ENCODE measurements at places on chromosomes 6 and 20. TPM values are rescaled to one million over a fixed set of nuclear protein-coding genes. Genes with fewer than 3 reads are reported as not detected.

- H3K4me1 ChIP-seq, result peaks cover 28% of the 10 kb centered on the region
- H3K27ac ChIP-seq, result peak overlapping the region; percentile 99
- H3K36me3 ChIP-seq, result peaks cover 30% of the 10 kb centered on the region
- H3K4me3 ChIP-seq, result peak overlapping the region; percentile 97
Measured at GRCh38 chr20:63863798-63864544, 1.1 kb upstream of the TPD52L2 start.

DNA sequence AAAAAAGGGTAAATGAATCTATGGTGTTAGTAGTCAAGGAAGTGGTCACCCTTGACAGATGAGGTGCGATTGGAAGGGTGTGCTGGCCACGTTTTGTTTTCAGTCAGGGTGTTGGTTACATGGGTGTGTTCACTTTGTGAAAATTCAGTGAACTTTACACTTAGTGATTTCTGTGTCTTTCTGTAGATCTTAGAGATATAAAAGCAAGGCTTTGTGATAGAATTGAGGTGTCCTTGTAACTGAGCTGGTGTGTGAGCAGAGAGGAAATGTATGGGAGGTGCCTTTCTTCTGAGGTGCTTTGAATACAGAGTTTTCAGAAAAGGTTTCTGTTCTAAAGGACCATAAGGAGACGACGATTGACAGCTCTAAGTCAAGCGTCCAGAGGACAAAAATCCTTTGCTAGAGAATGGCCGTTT, 90.5 kb downstream of the SAMD3 start:
- no peaks in the 10 kb centered on the region for H3K27me3 ChIP-seq
- H3K4me1 ChIP-seq, result peaks cover 9% of the 10 kb centered on the region
- no peak for DNase-seq
- H3K27ac ChIP-seq, result no peak overlapping the region
- H3K36me3 ChIP-seq, result no peaks in the 10 kb centered on the region

The PSORS1C2 gene
- not detected for total RNA-seq

The MDC1 gene
- 26.6 TPM for total RNA-seq

GRCh38 chr20:32235331-32236047, 27.8 kb downstream of the POFUT1 start:
- H3K27me3 ChIP-seq, result peaks cover 1% of the 10 kb centered on the region
- peaks cover 35% of the 10 kb centered on the region for H3K36me3 ChIP-seq
- DNase-seq, result no peak
- no peak overlapping the region for H3K27ac ChIP-seq
- H3K4me3 ChIP-seq, result no peak overlapping the region

- no peak overlapping the region for H3K27ac ChIP-seq
- peaks cover 10% of the 10 kb centered on the region for H3K4me1 ChIP-seq
- no peak for DNase-seq
- H3K27me3 ChIP-seq, result no peaks in the 10 kb centered on the region
Measured at GRCh38 chr20:31515072-31515774, 981 bp downstream of the HM13 start.

DNA sequence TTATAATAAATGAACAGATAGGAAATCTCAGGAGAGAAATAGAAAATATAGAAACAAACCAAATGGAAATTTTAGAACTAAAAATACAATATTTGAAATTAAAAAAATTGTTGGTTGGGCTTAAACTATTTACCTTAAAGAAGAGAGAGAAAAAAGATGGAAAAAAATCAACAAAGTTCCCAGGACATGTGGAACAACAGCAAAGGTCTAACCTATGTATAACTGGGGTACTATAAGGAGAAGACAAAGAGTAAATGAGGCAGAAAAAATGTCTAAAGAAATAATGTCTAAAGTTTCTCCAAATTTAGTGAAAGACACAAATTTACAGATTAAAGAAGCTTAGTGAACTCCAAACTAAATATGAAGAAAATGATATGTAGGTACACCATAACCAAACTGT, 41.1 kb upstream of the ZBTB24 start:
- no peak for DNase-seq
- H3K4me1 ChIP-seq, result peaks cover 7% of the 10 kb centered on the region
- H3K36me3 ChIP-seq, result no peaks in the 10 kb centered on the region
- no peak overlapping the region for H3K4me3 ChIP-seq
- peaks cover 19% of the 10 kb centered on the region for H3K27me3 ChIP-seq

GRCh38 chr6:5084781-5085647, at the start of gene PPP1R3G:
Gene PPP1R3G (plus strand): TSS chr6:5085341. CDS start chr6:5085486, 145 bp downstream.
- H3K4me1 ChIP-seq, result peaks cover 39% of the 10 kb centered on the region
- DNase-seq, result peak; percentile 17
- H3K27me3 ChIP-seq, result peaks cover 2% of the 10 kb centered on the region
- no peaks in the 10 kb centered on the region for H3K36me3 ChIP-seq
- H3K27ac ChIP-seq, result peak within 1 kb of the TSS; percentile 58

DNA sequence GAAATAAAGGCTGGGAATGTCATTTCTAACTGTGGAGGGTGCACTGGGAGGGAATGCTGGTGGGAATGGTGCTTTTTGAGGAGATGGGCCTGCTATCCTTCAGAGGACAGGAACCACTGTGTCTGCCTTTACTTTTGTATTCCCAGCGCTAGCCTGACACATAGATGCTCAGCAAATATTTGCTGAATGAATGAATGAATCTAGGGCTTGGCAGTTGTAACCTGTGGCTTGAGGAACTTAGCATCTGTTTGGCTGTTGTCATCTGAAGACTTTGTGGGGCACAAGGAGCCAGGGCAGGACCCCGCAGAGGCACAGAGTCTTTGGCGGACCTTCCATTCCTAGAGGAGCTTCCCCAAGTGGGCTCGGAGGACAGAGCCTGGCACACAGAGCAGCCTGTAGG, 6.1 kb downstream of the TOX2 start:
- H3K27ac ChIP-seq, result no peak overlapping the region
- H3K36me3 ChIP-seq, result peaks cover 5% of the 10 kb centered on the region
- H3K4me3 ChIP-seq, result no peak overlapping the region
- no peak for DNase-seq

DNA sequence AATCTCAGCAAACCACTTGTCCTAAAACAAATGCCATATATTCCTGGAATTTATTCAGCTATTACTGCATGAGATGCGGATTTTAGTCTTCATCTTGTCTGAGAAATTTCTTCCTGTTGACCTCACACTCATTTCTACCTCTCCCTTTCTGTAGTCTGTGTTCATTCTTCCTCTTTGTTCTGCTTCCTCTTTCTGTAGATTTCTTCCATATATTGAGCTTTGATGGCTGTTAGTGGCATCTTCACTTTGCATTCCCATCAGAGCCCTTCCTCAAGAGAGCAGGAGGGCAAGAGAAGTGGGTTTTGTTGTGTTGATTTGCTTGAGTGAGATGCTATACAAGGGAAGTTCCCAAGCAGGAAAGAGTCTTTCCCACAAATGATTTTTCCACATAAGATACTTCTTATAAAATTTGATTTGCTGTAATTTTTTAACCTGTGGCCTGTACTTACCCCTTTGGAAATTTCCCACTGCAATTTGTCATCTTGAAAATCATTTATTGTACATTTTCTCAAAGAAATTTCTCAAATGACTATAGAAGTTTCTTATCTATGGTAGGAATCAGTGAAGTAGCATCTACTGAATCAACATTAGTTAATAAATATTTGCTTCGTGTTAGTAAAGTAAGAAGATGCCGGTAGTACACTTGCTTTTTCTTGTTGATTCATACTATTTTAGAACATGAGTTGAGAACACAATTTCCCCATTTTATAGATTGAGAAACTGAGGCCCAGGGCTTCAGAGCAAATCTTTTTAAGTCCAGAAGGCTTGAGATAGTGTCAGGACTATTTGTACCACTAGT, 43.8 kb downstream of the MAP3K4 start:
- no peak overlapping the region for H3K4me3 ChIP-seq
- no peak overlapping the region for H3K27ac ChIP-seq
- H3K27me3 ChIP-seq, result no peaks in the 10 kb centered on the region
- no peak for DNase-seq
- H3K4me1 ChIP-seq, result peaks cover 42% of the 10 kb centered on the region

DNA sequence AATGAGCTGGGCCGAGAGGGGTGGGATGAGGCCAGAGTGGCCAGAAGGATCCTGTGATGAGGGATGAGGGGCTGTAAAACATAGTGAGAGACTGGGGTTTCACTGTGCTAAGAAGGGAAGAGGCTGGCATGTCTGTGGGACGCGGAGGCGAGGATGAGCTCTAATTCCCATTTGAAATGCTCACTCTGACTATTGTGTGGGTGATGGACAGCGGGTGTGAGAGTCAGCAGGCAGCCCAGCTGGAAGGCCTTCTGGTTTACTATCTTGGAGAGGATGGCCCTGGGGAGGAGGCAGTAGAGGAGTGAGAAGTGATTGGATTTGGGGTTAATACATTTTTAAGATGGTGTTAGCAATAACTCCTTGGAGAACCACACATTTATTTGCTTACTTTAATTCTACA, 9.5 kb upstream of the MICA start:
- DNase-seq, result no peak
- H3K36me3 ChIP-seq, result no peaks in the 10 kb centered on the region
- H3K27ac ChIP-seq, result no peak overlapping the region

GRCh38 chr6:75913040-75913439, 159.4 kb downstream of the IMPG1 start:
- H3K27me3 ChIP-seq, result no peaks in the 10 kb centered on the region
- DNase-seq, result no peak
- no peak overlapping the region for H3K27ac ChIP-seq
- H3K4me1 ChIP-seq, result no peaks in the 10 kb centered on the region
- H3K4me3 ChIP-seq, result no peak overlapping the region

The TAGAP gene
- not detected for total RNA-seq

GRCh38 chr6:20389066-20389465, 12.6 kb upstream of the E2F3 start:
- no peak overlapping the region for H3K4me3 ChIP-seq
- no peaks in the 10 kb centered on the region for H3K4me1 ChIP-seq
- no peaks in the 10 kb centered on the region for H3K36me3 ChIP-seq
- H3K27me3 ChIP-seq, result peaks cover 26% of the 10 kb centered on the region

DNA sequence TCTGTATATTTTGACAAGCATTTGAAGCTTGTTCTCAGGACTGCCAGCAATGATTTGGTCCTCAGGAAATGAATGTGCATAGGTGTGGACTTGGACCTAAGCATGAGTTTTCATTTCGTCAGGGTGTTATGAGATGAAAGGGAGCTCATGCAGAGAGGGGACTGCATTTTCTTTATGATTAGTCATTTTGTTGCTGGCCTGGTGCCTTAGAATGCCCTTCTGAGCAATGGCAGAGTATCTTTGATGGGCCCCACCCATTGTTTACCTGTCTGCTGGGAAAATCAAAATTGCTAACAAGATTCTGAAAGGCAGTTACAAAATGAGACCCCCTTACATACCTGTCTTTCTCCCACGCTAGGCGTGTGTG, 51.5 kb upstream of the MTHFD1L start:
- no peak for DNase-seq
- peak overlapping the region; percentile 17 for H3K4me3 ChIP-seq
- H3K27ac ChIP-seq, result no peak overlapping the region
- peaks cover 5% of the 10 kb centered on the region for H3K27me3 ChIP-seq

DNA sequence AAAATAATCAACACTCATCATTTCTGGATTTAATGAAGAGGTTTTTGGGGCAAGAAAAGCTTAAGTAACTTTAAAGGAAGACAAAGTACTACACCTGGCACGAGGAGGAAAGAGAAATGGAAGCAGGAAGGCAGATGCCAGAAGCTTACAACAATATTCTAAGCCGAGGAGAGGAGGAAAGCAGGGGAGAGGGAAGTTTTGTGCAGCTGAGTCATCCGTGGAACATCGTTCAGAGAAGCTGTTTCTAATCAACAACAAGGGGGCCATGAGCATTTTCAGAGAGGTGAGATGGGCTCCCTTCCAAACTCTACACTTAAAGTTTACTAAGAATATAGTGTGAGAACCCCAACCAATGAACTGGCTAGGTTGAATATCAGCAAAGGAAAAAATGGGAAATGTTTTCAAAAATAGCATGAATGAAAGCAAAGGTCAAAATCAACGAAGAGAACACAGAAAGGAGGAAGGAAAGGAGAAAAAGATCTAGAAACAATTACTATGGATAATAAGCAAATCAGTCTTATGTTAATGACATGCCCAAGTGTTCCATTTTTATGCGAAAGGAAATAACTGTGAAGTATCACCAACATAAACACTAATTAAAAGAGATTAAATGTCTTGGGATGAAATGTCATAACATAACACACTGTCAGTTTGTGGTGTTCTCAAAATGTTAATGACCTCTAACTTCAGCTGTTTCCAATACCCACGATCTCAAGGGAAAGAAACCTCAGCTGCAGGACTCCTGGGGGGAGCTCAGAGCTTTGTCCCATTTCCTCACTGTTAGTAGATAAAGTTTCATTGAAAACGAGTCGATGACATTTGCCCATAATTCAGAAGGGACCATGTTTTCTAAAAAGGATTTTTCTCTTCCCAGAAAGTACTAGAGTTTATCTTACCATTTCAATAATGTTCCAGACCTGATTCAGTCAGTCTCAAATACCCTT, 203.4 kb upstream of the STXBP5 start:
- H3K27me3 ChIP-seq, result no peaks in the 10 kb centered on the region
- H3K4me3 ChIP-seq, result peak overlapping the region; percentile 83
- H3K36me3 ChIP-seq, result no peaks in the 10 kb centered on the region
- peak; percentile 37 for DNase-seq

- no peaks in the 10 kb centered on the region for H3K4me1 ChIP-seq
- no peak overlapping the region for H3K4me3 ChIP-seq
Measured at GRCh38 chr6:73811706-73812105, 115.7 kb downstream of the CD109 start.

DNA sequence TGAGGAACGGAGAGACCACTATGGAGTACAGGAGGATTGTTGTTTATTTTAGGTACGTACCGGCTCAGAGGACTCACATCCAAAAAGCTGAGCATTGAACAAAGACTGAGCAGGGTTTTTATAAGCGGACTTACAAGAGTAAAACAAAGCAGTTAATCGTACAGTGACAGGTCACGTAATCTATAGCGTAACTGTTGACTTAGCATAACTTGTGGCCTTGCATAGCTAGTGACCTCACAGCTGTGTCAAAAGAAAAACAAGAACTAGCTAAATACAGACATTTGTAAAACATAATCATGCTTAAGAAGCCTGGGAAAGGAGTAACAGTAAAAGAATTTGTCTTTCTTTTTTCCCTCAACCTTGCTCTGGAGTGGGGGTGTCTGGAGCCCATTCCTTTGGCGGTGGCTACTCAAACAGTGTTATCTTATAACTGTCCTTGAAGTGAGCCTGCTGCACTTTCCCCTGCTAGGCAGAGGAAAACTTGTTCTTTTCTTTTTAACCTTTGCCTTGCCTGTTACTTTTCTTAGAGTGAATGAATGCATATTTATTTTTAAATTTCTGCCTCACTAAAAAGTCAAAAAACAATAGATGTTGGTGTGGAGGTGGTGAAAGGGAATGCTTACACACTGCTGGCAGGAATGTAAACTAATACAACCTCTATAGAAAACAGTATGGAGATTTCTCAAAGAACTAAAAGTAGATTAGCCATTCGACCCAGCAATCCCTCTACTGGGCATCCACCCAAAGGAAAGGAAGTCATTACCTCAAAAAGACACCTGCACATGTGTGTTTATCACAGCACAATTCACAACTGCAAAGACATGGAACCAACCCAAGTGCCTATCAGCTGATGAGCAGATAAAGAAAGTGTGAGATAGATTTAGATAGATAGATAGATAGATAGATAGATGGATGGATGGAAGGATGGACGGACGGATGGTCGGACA, 109.0 kb downstream of the TAF4 start:
- H3K27me3 ChIP-seq, result peaks cover 22% of the 10 kb centered on the region
- H3K27ac ChIP-seq, result no peak overlapping the region
- H3K4me1 ChIP-seq, result no peaks in the 10 kb centered on the region
- no peak overlapping the region for H3K4me3 ChIP-seq
- no peaks in the 10 kb centered on the region for H3K36me3 ChIP-seq

- H3K4me3 ChIP-seq, result no peak overlapping the region
- peaks cover 34% of the 10 kb centered on the region for H3K36me3 ChIP-seq
- H3K27me3 ChIP-seq, result no peaks in the 10 kb centered on the region
- no peak overlapping the region for H3K27ac ChIP-seq
Measured at GRCh38 chr6:36514554-36515456, 32.5 kb downstream of the STK38 start.

The PGC gene
- total RNA-seq, result not detected

Measured in HFFc6 (cell line).